ENCODE measurements at places on chromosomes 12 and 14. TPM values are rescaled to one million over a fixed set of nuclear protein-coding genes. Genes with fewer than 3 reads are reported as not detected.
A peak's percentile ranks its signal among the peaks of the same experiment; 100 is the strongest.

- ATAC-seq, result no peak
Observed at GRCh38 chr14:101460521-101460920, 100.8 kb upstream of the DIO3 start.

DNA sequence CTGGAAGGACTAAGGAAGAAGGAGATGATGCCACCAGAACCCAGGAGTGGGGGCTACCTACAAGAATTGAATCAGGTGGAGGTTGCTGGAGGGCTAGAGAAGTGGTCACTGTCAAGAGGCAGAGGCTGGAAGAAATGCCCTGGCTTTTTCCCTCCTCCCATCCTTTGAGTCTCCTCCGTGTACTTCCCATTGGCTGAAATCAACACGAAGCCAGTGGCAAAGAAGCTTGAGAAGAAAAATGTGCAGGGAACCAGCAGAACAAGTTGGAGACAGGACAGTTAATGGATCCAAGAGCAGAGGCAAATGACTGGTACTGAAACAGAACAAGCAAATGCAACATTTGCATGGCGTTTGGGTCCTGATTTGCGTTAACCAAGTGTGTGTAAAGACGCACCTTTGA lies 9.1 kb upstream of the FBLN5 start:
- ATAC-seq, result no peak

DNA sequence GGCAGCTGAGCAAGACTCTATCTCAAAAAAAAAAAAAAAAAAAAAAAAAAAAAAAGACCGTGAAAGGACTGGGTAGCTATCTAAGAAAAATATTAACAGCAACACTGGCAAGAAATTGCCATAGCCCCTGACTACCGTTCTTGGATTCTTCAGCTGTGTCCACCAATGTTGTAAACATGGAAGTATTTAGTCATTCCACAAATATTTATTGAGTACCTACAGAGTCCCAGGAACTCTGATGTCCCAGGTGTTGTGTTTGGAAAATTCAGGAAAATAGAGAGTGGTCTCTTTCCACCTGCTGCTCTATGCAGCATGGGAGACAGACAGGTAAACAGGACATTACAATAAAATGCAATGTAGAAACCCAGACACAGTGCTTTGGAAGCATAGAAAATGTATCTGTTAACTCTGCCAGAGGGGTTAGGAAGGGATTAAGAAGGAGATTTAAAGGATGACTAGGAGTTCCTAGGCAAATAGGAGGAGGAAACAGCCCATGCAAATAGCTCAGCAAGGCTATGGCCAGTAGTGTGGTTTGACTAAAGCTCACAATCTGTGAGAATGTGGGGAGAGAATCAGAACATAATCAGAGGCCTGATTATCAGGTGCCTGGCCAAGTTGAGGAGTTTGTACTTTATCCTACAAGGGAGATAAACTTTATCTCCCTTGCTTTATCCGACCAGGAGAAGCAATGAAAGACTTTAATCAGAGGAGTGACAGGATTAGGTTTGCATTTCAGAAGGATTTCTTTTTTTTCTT lies 2.1 kb upstream of the DLST start:
- ATAC-seq, result no peak

DNA sequence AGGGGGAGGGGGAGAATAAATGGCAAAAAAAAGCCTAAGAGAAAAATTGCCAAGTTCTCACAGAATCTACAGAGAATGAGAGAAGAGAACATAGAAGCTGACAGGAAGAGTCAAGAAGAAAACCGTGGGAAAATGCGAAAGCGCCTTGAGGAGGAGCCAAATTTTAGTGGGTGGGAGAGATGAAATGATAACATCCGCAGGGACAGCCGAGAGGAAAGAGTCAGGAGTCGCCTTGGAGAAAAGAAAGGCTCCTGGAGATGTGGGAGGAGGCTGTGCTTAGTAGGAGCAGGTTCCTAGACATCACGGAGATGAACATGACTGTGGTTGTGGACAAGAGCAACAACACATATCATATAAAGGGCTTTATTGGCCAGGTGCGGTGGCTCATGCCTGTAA lies 49.4 kb downstream of the PHLDA1 start:
- ATAC-seq, result no peak

Gene LMBR1L
- 56.8 TPM for total RNA-seq

DNA sequence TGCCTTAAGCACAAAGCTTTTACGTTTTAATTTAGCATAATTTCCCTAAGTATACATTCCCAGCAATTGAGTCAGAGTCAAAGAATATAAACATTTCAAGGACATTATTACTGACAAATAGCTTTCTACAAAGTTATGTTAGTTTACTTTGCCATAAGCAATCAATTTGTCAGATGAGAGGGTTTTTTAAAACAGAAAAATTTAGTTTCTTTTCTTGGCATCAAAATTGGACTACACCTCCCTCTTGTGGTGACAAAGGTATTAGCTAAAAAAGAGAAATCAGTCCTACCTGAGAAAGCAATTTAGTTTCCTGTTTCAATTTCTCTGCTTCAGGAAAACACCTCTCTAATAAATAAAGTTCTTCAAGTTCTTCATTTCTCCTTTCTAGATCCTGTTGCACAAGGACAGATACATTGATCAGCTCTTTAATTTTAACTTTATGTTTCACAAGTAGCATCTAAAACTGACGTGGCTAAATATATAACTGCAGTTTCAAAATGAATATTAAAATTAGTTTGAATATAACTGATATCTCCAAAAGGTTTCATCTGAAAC lies 39.9 kb downstream of the DNAI7 start:
- no peak for ATAC-seq

Gene TCL1A
- not detected for total RNA-seq

DNA sequence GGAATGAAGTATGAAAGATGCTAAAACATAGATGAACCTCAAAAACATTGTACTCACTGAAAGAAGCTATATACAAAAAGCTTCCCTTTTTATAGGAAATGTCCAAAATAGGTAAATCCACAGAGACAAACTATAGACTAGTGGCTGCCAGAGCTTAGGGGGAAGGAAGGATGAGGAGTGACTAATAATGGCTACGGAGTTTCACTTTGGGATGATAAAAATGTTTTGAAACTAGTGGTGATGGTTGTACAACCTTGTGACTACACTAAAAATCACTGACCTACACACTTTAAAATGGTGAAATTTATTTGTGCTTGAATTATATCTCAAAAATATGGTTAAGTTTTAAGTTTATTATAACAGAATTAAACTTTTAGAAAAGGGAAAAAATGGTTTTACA lies 37.1 kb upstream of the AMN1 start:
- ATAC-seq, result peak; percentile 70

Gene SYNE3
- 78.9 TPM for total RNA-seq

DNA sequence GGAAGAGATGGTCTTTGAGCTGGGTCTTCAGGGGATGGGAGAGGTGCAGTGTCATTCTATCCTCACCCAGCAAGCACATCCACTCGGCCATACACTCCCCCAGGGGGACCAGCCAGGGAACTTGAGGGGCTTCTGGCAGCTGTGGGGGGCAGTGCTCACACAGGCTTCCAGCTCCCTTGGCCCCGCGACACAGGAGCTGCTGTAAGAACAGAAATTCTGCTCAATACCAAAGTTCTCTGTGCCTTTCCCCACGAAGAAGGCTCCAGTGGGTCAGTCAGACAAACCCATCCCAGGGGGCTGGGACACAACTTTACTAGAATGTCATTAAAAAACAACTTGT lies 289.1 kb upstream of the RTL1 start:
- ATAC-seq, result no peak

Data from activated T-helper 17 cell treated with anti-CD3 and anti-CD28 coated beads, Interleukin-2, amount 50 U/mL, for 72 hours (primary cell).